Suppressor macrophage (primary cell): ENCODE measurements at places on chromosomes 5 and 9.

- no peak for DNase-seq
Observed at GRCh38 chr5:151348789-151349188, 1.4 kb upstream of the SLC36A2 start.

- DNase-seq = no peak
Observed at GRCh38 chr5:18992264-18992663, 995.7 kb downstream of the CDH18 start.

DNA sequence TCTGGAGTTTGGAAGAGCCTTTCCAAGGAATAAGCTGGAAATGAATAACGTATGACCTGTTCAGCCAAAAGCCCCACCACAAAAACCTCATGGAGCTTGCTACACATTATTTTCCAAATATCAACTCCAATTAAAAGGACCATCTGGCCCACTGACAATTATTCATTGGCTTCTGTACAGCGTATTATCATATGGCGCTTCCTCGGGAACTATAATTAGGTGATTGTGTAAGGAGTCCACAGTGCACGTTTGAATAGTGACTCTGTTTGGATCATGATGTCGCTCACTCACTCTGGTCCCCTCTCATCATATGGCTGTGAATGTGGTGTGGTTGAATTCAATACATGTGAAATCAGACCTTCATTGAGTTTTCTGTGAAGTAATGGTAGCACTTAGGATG is 52.1 kb downstream of the GDNF start:
- DNase-seq = no peak

- DNase-seq = no peak
Observed at GRCh38 chr5:100566382-100567141, 31.4 kb downstream of the FAM174A start.

DNA sequence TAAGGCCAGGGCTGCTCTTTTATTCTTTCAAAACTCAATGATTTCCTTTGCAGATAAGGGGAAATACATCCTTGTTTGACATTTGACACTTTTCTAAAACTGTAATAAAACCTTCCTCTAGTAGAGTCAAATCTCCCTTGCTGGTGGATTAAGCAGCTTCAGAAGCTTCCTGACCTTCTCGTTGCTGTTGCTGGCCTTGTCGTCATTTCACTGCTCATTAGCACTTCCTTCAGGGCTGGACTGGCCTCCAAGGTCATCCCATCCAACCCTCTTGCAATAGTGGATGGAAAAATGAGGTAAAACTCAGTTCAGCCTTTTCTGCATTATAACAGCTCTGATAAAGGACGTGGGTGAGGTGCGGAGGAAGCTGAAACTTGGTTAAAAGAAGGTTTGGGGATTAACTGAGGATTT is 1.1 kb upstream of the ADAMTSL1 start:
- no peak for DNase-seq
